ENCODE measurements at places on chromosomes 7 and 10. TPM values are rescaled to one million over a fixed set of nuclear protein-coding genes. Genes with fewer than 3 reads are reported as not detected.

DNA sequence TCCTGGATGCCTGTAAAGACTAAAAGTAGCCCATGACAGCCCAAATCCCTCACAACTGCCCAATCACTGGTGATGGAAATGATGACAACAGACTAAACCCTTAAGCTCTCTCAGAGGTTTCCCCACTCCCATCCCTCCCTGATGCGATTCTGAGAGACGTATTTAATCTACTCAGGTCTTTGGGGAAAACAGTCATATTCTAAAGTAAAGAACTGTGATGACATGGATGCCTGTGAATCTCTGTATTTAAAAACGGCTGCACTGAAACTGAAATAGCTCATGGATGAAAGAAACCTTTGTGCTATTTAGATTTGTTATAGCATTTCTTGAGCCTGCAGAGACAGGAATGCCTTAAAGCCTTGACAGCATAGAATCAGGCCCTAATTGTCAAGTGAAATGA is 28.5 kb downstream of the VPS41 start:
- no peak overlapping the region for H3K4me3 ChIP-seq
- DNase-seq: no peak
- peaks cover 49% of the 10 kb centered on the region for H3K4me1 ChIP-seq
- no peaks in the 10 kb centered on the region for H3K27me3 ChIP-seq
- H3K36me3 ChIP-seq: peaks cover 7% of the 10 kb centered on the region

- no peak for DNase-seq
- no peak overlapping the region for H3K27ac ChIP-seq
- peaks cover 6% of the 10 kb centered on the region for H3K4me1 ChIP-seq
- H3K4me3 ChIP-seq: no peak overlapping the region
- H3K27me3 ChIP-seq: no peaks in the 10 kb centered on the region
Observed at GRCh38 chr7:13826752-13827151, 162.7 kb downstream of the ETV1 start.

DNA sequence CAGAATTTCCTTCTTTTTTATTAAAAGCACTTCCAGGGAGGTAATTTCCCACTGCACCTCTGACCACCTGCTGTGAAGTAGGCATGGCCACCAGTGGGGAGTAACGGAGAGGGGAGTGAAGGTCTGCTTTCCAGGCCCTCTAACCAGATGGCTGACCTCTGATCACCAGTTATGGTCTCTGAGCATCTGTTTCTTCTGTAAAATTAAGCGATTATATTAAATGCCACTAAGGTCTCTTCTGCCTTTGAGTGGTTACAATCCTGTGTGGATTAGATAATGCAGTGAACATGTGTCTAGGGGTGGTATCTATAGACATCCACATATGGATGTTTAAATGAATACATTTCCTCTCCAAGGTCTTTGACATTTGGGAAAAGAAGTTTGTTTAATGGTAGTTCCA is 199.6 kb downstream of the HERPUD2 start:
- peaks cover 16% of the 10 kb centered on the region for H3K27me3 ChIP-seq
- H3K4me3 ChIP-seq: no peak overlapping the region

Gene PRSS37
- not detected for total RNA-seq
